B cell (primary cell): ENCODE measurements at places on chromosomes 13 and 19. TPM values are rescaled to one million over a fixed set of nuclear protein-coding genes. Genes with fewer than 3 reads are reported as not detected.
A peak's percentile ranks its signal among the peaks of the same experiment; 100 is the strongest.

Gene CLEC17A
- total RNA-seq = 121 and 127 TPM in 2 replicates

GRCh38 chr13:113839536-113840204 is 24.2 kb downstream of the GAS6 start:
- H3K36me3 ChIP-seq = no peaks in the 10 kb centered on the region
- DNase-seq = no peak
- H3K4me3 ChIP-seq = no peak overlapping the region

- peaks cover 26% of the 10 kb centered on the region for H3K4me1 ChIP-seq
- no peaks in the 10 kb centered on the region for H3K36me3 ChIP-seq
Measured at GRCh38 chr19:17681505-17682125, 6.5 kb downstream of the UNC13A start.

GRCh38 chr19:19059018-19059836 is 4.6 kb upstream of the SLC25A42 start:
- no peak for DNase-seq
- peaks cover 33% of the 10 kb centered on the region for H3K36me3 ChIP-seq
- peaks cover 7% of the 10 kb centered on the region for H3K4me1 ChIP-seq
- no peak overlapping the region for H3K27ac ChIP-seq

DNA sequence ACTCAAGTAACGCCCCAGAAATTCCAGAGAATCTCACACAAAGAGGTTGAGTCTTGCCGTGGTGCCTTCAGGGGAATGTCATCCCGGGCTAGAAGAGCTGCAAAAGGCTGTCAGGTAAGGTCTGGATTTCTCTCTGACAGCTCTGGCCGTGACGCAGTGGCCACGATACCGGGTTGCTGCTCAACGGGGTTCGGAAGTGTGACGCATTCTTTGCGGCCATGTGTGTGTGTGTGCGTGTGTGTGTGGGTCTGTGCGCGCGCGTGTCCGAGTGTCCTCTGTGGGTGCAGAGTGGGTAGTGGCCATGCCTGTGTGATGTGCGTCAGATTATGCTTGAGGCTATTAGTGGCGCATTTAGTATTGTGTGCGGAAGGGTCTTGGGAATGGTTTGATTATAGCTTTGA is 306 bp downstream of the ZNF540 start:
- H3K27me3 ChIP-seq = no peaks in the 10 kb centered on the region
- peak overlapping the region; percentile 67 for H3K4me3 ChIP-seq
- peaks cover 11% of the 10 kb centered on the region for H3K4me1 ChIP-seq

Gene PIK3R2
- 13.7 and 15.8 TPM in 2 replicates for total RNA-seq

Gene ONECUT3
- total RNA-seq = not detected in 2 replicates

DNA sequence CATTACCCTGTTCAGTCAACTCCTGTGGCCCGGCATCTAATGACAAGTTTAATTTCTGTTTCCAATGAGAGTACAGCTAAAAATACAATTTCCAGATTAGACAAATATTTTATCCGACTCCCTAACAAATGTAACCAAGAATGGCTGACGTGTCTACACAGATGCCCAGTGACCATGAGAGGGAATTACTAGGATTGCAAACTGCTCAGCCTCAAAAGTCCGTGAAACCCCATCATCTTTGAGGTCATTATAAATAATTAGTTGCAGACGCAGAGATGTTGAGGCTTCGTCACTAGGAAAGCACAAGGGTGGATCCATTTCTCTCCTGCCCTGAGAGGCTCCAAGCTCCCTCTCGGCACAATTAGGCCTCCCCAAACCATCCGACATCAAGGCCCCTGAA is 104.1 kb upstream of the ZNF507 start:
- no peaks in the 10 kb centered on the region for H3K4me1 ChIP-seq

Gene CLIP3
- 1.3 and 1.8 TPM in 2 replicates for total RNA-seq

Gene CACTIN
- 41.8 and 48.0 TPM in 2 replicates for total RNA-seq

Gene ZNF837
- 3.1 and 4.2 TPM in 2 replicates for total RNA-seq

DNA sequence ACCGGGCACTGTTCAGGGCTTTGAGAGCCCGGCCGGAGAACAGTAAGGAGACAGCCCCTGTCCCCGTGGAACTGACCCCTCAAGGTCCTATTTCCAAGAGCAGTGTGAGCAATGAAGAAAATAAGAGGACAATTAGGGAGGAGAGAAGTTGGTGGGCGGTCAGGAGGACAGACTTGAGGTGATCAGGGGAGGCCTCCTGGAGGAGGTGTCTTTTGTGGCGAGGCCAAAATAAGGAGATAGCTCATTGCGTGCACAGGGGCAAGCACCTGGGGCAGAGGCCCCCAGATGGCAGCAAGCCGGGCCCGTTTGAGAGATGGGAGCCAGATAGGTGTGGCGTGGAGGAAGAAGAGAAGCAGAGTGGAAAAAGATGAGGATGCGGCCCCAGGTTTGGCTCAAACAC is 2.8 kb upstream of the LRRC4B start:
- peaks cover 15% of the 10 kb centered on the region for H3K4me1 ChIP-seq
- no peak overlapping the region for H3K4me3 ChIP-seq
- peaks cover 9% of the 10 kb centered on the region for H3K27me3 ChIP-seq
- no peak overlapping the region for H3K27ac ChIP-seq
